NCI-H187 treated with DMSO at 0.1 percent for 48 hours (cell line): ENCODE measurements at places on chromosomes 2 and 18.

- DNase-seq = no peak
These were observed 188.1 kb downstream of the ZEB2 start for GRCh38 chr2:144331674-144332355.

DNA sequence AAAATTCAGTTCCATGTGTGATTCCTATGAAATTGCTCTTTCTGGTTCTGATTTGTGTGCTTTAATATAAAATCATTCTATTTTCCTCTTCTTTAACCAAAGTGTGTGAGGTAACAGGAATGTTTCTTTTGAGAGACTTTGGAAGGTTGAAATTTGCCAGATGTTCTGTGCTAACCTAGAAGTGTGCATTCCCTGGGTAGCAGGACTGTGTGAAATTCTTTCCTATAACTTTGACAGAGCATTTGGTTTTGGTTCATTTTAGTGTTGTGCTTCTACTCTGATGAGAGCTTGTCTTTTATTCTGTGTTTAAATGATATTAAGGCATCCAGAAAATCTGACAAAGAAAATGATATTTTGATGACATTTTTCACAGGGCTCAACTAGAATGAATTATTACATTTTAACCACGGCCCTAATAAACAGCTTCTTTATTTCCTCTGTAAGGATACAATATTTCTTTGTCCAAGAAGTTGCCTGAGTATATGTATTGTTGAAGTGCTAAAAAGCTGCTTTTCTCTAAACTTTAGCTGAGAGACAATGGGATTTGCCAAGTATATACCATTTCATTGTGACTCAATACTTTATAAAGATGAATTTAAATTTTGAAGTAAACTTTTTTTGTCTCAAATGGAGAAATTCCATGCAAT lies 34.7 kb upstream of the DLX1 start:
- DNase-seq = no peak

- DNase-seq = no peak
These were observed 17.1 kb downstream of the RNF144A start for GRCh38 chr2:6934345-6934744.

GRCh38 chr2:32357318-32358110 lies 691 bp downstream of the BIRC6 start:
- no peak for DNase-seq

- DNase-seq = peak; percentile 41
These were observed 108.4 kb upstream of the SNTG2 start for GRCh38 chr2:842151-842803.

DNA sequence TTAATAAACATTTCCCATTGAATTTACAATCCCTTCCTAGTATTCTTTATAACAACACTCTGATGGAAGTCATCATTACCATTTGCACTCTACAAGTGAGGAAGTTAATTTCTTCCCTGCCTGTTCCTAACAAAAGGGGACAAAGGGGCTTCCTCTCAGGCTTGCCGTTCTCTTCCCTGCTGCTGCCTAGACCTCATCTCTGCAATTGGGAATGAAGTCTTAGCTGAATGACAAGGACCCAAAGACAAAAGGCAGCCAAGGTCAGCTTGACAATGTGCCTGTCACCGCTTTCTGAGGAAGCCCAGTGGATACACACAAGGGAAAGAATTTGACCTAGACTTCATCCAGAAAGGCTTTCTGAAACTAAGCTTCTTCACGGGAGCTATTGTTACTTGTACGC lies 416.4 kb downstream of the CMPK2 start:
- no peak for DNase-seq

- DNase-seq = no peak
These were observed 34.8 kb downstream of the USP34 start for GRCh38 chr2:61436092-61436491.

- no peak for DNase-seq
These were observed 21.9 kb upstream of the MCFD2 start for GRCh38 chr2:46937471-46937901.

- DNase-seq = no peak
These were observed 31.8 kb downstream of the SMAD2 start for GRCh38 chr18:47898696-47899095.

- no peak for DNase-seq
These were observed 40.2 kb downstream of the EPAS1 start for GRCh38 chr2:46337208-46337994.

- no peak for DNase-seq
These were observed 338.3 kb upstream of the ZEB2 start for GRCh38 chr2:144858211-144858610.

- no peak for DNase-seq
These were observed 82.6 kb downstream of the EN1 start for GRCh38 chr2:118764855-118765254.

DNA sequence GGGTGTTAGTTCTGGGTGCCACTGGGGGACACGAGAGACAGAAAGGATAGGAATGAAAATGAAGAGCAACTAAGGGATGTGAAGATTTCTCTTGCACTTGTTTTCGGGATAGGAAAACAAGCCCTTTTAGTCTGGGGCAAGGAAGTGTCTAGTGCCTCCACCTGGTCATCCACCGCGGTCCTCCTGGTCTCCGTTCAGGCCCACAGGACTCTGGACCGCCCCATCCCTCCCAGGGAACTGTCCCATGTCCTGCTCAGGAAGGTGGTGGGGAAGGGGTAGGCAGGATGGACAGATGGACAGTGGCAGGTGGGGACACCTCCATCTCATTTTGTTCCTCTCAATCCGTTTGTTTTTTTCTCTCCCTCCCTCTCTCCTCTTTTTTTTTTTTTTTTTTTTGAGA lies 45.9 kb downstream of the AGAP1 start:
- DNase-seq = no peak
